Left ventricle myocardium inferior (tissue), 1 donor: ENCODE measurements at places on chromosomes 4 and X. TPM values are rescaled to one million over a fixed set of nuclear protein-coding genes. Genes with fewer than 3 reads are reported as not detected.
A peak's percentile ranks its signal among the peaks of the same experiment; 100 is the strongest.

DNA sequence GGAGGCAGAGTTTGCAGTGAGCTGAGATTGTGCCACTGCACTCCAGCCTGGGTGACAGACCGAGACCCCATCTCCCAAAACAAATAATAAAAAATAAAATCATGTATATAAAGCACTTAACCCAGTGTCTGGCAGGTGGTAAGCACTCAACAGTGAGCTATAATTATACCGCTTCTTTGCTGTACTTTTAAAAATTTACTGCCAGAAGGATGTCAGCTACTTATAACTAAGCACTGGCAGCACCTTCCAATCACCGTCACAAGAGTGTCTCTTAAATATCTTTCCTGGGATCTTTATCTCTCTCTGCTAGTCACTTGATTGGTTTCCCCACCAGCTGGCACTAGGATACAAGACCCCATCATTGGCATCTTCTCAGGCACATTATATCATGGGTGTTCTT lies 53.9 kb upstream of the DAPP1 start:
- H3K36me3 ChIP-seq, result no peaks in the 10 kb centered on the region
- no peak overlapping the region for H3K27ac ChIP-seq
- H3K4me1 ChIP-seq, result peaks cover 14% of the 10 kb centered on the region
- H3K27me3 ChIP-seq, result no peaks in the 10 kb centered on the region
- no peak for DNase-seq
- H3K4me3 ChIP-seq, result no peak overlapping the region

- H3K4me3 ChIP-seq, result peak overlapping the region; percentile 69
- no peak overlapping the region for H3K27ac ChIP-seq
- H3K27me3 ChIP-seq, result peaks cover 12% of the 10 kb centered on the region
Measured at GRCh38 chrX:13938051-13938828, 91.5 kb downstream of the GEMIN8 start.

Gene PNMA5
- total RNA-seq, result not detected

- H3K27ac ChIP-seq, result no peak overlapping the region
- DNase-seq, result no peak
- H3K27me3 ChIP-seq, result no peaks in the 10 kb centered on the region
- no peaks in the 10 kb centered on the region for H3K36me3 ChIP-seq
Measured at GRCh38 chr4:46404981-46405380, 15.1 kb upstream of the GABRA2 start.

GRCh38 chrX:38879631-38880220 lies 78.5 kb downstream of the MID1IP1 start:
- peak overlapping the region; percentile 51 for H3K27ac ChIP-seq
- H3K4me1 ChIP-seq, result peaks cover 12% of the 10 kb centered on the region
- H3K4me3 ChIP-seq, result no peak overlapping the region
- no peaks in the 10 kb centered on the region for H3K36me3 ChIP-seq

GRCh38 chrX:135498236-135498635 lies 22.2 kb upstream of the INTS6L start:
- no peak overlapping the region for H3K4me3 ChIP-seq
- no peaks in the 10 kb centered on the region for H3K4me1 ChIP-seq
- DNase-seq, result no peak
- no peaks in the 10 kb centered on the region for H3K27me3 ChIP-seq
- no peak overlapping the region for H3K27ac ChIP-seq

Gene IQCM
- not detected for total RNA-seq

DNA sequence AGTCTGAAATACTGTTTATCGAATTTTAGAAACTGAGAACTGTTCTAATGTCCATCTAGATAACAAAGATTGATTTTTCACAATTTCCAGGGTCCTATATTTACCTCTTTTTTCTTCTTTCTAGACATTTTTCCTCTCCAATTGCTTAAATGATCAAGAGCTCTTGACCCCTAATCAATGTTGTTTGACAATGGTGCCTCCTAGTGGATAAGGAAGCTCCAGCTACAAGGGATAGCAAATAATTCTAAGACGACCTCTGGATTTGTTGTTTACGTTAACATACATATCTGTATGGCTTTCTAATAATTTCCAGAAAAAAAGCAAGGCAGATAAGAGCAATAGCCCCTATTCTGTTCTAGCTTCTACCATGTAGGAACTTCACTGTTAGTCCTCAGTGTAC lies 35.8 kb downstream of the GPR82 start:
- no peak overlapping the region for H3K4me3 ChIP-seq
- no peaks in the 10 kb centered on the region for H3K36me3 ChIP-seq
- no peak overlapping the region for H3K27ac ChIP-seq
- DNase-seq, result no peak
- no peaks in the 10 kb centered on the region for H3K27me3 ChIP-seq
- H3K4me1 ChIP-seq, result no peaks in the 10 kb centered on the region

DNA sequence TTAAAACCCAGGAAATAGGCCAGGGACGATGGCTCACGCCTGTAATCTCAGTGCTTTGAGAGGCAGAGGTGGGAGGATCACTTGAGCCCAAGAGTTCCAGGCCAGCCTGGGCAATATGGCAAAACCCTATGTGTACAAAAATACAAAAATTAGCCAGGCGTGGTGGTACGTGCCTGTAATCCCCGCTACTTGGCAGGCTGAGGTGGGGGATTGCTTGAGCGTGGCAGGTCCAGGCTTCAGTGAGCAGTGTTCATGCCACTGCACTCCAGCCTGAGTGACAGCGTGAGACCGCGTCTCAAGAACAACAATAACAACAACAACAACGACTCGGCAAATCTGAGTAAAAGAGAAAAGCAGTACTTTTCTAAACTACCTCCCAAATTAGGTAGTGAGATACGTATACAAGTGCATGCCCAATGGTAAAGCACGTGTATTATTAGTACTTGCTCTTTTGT lies 13.0 kb upstream of the NDUFC1 start:
- H3K4me3 ChIP-seq, result no peak overlapping the region
- DNase-seq, result no peak
- H3K27ac ChIP-seq, result peak overlapping the region; percentile 13
- no peaks in the 10 kb centered on the region for H3K36me3 ChIP-seq
- H3K27me3 ChIP-seq, result no peaks in the 10 kb centered on the region

- peak overlapping the region; percentile 61 for H3K27ac ChIP-seq
- peak; percentile 61 for DNase-seq
- H3K36me3 ChIP-seq, result no peaks in the 10 kb centered on the region
- H3K4me1 ChIP-seq, result peaks cover 76% of the 10 kb centered on the region
Measured at GRCh38 chr4:152106113-152106763, 345.4 kb upstream of the GATB start.

GRCh38 chr4:137998666-137999429 lies 243.3 kb downstream of the SLC7A11 start:
- H3K4me3 ChIP-seq, result no peak overlapping the region
- H3K36me3 ChIP-seq, result no peaks in the 10 kb centered on the region
- H3K27me3 ChIP-seq, result no peaks in the 10 kb centered on the region
- DNase-seq, result no peak

Gene NLGN3
- 0.41 TPM for total RNA-seq

- no peak overlapping the region for H3K4me3 ChIP-seq
- no peaks in the 10 kb centered on the region for H3K27me3 ChIP-seq
- no peak for DNase-seq
- H3K4me1 ChIP-seq, result no peaks in the 10 kb centered on the region
- H3K36me3 ChIP-seq, result no peaks in the 10 kb centered on the region
Measured at GRCh38 chr4:148881860-148882643, 439.8 kb upstream of the NR3C2 start.

Gene SERTM2
- total RNA-seq, result not detected

- H3K4me3 ChIP-seq, result no peak overlapping the region
- H3K27ac ChIP-seq, result peak overlapping the region; percentile 52
- H3K27me3 ChIP-seq, result no peaks in the 10 kb centered on the region
- peaks cover 45% of the 10 kb centered on the region for H3K4me1 ChIP-seq
- H3K36me3 ChIP-seq, result no peaks in the 10 kb centered on the region
Measured at GRCh38 chr4:73735231-73735630, 5.1 kb upstream of the CXCL8 start.

- DNase-seq, result no peak
- no peaks in the 10 kb centered on the region for H3K27me3 ChIP-seq
- H3K36me3 ChIP-seq, result no peaks in the 10 kb centered on the region
- no peak overlapping the region for H3K27ac ChIP-seq
- H3K4me3 ChIP-seq, result no peak overlapping the region
- H3K4me1 ChIP-seq, result no peaks in the 10 kb centered on the region
Measured at GRCh38 chrX:2794336-2794735, 34.4 kb upstream of the GYG2 start.

Gene GPC4
- total RNA-seq, result 7.1 TPM

- H3K27me3 ChIP-seq, result no peaks in the 10 kb centered on the region
- no peak overlapping the region for H3K27ac ChIP-seq
- no peaks in the 10 kb centered on the region for H3K4me1 ChIP-seq
- H3K36me3 ChIP-seq, result no peaks in the 10 kb centered on the region
- no peak overlapping the region for H3K4me3 ChIP-seq
Measured at GRCh38 chrX:152989292-152989658, 4.6 kb downstream of the PNMA5 start.

DNA sequence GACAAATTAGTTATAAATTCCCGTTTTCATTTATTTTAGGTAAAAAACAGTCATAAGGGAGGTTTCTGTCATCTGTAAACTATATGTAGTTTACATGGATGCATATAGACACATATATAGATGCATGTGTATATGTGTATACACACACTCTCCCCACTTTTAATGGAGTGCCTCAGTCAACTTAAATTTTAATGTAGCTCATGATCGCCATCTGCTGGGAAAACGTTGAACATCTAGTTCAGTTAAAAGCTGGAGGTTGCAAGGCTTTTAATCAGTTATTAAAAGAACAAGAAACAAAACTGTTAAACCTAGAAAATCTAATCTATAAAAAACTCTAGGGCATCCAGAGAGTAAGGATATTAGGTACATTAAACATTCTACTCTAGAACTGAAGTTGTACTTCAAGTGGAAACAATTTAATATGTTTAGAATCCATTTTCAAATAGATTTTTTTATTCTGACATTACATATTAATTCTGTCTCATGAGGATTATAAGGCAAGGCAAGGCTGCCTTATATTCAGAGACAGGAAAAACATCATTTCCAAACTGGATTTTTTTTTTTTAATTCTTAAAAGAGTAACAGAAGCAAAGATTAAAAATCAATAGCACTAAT lies 122.6 kb downstream of the SHISA3 start:
- no peak for DNase-seq
- no peaks in the 10 kb centered on the region for H3K27me3 ChIP-seq
- no peak overlapping the region for H3K4me3 ChIP-seq
- peaks cover 15% of the 10 kb centered on the region for H3K36me3 ChIP-seq
- peaks cover 25% of the 10 kb centered on the region for H3K4me1 ChIP-seq
- no peak overlapping the region for H3K27ac ChIP-seq

Gene CENPVL3
- not detected for total RNA-seq

DNA sequence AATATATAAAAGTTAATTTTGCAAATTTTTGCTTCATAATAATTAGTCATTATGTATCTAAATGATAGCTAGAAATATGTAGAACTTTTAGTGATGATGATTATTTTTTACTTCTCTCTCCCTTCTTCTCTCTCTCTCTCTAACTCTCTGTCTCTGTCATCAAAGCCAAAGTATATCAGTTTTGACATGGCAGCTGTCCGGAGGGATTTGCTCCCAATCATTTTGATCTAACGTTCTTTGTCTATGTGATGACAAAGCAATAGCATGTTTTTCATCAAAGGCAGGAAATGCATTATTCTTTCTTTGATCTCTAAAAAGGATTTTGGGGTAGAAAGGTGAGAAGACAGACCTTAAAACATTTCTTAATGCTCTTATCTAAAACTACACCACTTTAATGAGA lies 402.1 kb downstream of the PDGFC start:
- no peaks in the 10 kb centered on the region for H3K36me3 ChIP-seq
- H3K4me3 ChIP-seq, result no peak overlapping the region
- no peaks in the 10 kb centered on the region for H3K4me1 ChIP-seq
- DNase-seq, result no peak
- no peak overlapping the region for H3K27ac ChIP-seq
- H3K27me3 ChIP-seq, result no peaks in the 10 kb centered on the region

DNA sequence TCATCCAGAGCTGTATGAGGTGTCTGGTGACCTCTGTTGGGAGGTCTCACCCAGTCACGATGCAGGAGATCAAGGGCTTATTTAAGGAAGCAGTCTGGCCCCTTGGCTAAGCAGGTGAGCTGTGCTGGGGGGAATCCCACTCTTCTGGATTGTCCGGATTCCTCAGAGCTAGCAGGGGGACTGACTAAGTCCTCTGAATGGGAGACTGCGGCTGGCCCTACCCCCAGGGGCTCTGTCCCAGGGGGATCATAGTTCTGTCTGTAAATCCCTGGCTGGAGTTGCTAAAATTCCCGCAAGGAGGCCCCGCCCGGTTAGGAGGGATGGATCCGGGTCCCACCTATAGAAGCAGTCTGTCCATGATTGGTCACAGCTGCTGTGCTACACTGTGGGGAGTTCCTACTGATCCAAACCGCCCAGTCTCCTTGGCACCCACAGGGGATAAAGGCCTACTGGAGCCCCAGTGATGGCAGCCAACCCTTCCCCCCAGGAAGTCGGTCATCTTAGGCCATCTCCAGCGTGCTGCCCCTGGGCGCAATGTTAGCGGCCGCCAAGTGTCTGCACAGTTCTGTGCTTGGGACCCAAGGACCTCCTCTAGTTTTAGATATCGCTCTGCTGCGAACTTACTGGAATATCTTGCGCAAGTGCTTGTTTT lies 118.2 kb upstream of the KLF8 start:
- no peak for DNase-seq
- no peaks in the 10 kb centered on the region for H3K4me1 ChIP-seq
- no peaks in the 10 kb centered on the region for H3K36me3 ChIP-seq

- no peak overlapping the region for H3K27ac ChIP-seq
- no peaks in the 10 kb centered on the region for H3K36me3 ChIP-seq
- no peaks in the 10 kb centered on the region for H3K27me3 ChIP-seq
- H3K4me1 ChIP-seq, result peaks cover 38% of the 10 kb centered on the region
- no peak for DNase-seq
Measured at GRCh38 chr4:78689700-78690323, 86.3 kb upstream of the BMP2K start.

GRCh38 chrX:29724316-29724715 lies 491.0 kb upstream of the MAGEB2 start:
- H3K4me3 ChIP-seq, result no peak overlapping the region
- H3K36me3 ChIP-seq, result no peaks in the 10 kb centered on the region
- DNase-seq, result no peak
- H3K27ac ChIP-seq, result no peak overlapping the region

DNA sequence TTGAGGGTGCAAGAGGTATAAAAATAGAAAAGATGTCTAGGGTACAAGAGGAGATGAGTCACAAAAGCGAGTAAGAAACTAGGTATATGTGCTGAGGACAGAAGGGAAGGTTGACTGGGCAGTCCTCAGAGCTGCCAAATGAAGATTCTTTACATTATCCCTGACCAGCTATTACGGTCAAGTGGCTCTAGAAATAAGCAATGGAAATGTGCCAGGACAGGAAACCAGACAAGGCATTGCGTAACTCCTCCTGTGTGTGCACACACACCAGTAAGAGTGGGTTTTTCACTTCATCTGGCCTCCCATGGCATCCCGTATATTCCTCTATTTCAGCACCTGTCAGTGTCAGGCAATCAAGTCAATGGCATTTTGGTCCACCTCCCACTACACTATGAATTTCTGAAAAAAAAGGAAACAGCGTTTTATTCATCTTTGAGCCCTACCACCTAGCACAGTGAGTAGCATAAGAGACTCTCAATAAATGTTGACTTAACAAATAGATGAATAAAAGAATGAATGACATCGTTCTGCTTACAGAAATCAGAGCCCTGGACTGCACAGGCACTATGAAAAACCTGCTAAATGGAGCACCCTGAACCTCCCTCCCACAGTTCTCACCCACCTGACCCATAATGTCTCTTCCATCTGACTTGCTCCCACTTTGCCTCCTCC lies 62.6 kb upstream of the KLF3 start:
- H3K4me1 ChIP-seq, result peaks cover 16% of the 10 kb centered on the region
- H3K27ac ChIP-seq, result no peak overlapping the region
- no peak for DNase-seq
- H3K27me3 ChIP-seq, result no peaks in the 10 kb centered on the region
